ENCODE measurements at places on chromosomes 4 and X.

DNA sequence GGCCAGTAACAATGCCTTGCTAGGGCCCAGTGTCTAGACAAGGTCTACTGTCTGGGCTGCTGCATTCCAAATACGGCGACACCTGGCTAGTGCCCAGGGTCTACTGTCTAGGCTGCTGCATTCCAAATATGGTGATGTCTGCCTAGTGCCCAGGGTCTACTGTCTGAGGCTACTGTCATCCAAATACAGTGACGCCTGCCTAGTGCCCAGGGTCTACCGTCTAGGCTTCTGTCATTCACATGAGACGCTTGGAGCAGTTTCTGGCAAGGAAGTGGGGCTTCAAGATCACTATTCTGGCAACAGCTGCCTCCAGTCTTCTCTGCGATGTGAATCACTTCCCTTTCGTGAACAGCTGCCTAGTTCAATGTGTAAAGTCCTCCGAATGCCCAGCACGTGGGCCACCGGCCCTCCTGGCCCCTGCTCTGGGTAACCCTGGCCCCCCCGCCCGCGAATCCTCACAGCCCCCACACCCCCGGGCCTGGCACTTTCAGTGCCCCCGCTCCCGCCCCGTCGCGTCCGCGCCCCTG lies 12.7 kb downstream of the ACOX3 start:
- peak; percentile 67 for DNase-seq

DNA sequence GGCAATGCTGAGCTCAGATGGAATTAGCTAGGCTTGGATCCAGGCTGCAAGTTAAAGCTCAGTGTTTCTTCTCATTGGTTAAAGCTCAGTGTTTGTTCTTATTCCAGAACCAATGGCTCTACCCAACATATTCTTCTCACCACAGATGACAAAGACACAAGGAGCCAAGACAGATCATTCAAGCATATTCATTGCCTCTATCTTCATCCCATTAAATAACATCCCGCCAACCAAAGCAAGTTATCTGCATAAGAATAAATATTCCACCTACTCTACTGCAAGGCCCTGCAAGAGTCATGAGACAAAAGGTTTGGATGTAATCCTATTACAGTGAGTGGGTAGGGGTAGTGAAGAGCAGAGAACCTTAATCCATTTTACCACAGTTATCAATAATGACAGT lies 766.5 kb downstream of the C4orf33 start:
- no peak for DNase-seq

- DNase-seq, result no peak
These were observed 1.1 kb upstream of the CCNQ start for GRCh38 chrX:153600032-153600373.

DNA sequence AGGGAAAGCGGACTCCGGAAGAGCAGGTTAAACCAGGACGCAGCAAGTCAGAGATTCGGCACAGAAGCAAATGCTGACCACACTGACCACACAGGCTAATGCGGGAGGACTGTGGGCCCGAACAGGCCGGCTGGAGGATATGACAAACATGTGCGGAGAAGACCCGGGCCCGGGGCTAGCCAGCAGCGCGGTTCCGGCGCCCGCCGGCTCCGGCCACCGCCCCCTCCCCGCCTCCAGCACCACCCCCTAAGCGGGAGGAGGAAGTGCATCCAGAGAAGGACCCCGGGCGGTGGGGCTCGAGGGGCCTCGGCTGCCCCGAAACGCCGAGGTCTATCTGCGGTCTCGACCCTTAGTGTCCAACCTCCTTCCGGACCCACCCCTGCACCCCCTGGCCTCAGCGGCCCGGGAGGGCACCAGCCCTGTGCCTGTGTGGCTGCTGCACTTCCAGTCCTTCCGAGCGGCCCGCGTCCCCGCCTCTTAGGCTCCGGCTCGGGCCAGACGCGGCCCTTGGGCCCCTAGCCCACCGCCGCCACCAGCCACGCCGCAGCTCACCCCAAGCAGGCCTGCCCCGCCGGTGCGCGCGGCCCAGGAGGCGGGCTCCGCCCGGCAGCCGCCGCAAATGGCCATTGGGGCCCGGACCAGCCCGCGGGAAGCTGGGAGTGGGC lies 2.1 kb downstream of the ELOVL6 start:
- DNase-seq, result no peak

DNA sequence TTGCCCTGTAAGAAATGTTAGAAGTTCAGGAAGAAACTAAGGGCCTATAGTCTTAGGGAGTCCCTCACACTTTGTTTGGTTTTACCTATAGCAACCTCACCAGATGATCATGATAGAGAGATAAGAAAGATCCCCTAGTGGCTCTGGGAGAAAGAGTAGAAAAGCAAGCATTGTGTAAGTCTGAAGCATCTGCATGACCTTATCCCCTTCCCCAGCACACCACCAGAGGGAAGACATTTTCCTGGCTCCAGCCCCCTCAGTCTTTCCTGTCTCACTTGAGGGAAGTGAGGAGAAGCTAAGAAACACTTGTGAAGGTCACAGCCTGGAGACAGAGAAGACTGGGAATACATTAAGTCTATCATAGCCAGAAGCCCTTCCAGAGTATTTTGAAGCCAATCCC lies 154.0 kb downstream of the EVC2 start:
- DNase-seq, result no peak
